ENCODE measurements at places on chromosomes 6 and 20.

GRCh38 chr6:17966451-17966850 lies 21.0 kb downstream of the KIF13A start:
- no peak for DNase-seq

- DNase-seq: no peak
Measured at GRCh38 chr6:89081129-89081422, 525 bp downstream of the PNRC1 start.

DNA sequence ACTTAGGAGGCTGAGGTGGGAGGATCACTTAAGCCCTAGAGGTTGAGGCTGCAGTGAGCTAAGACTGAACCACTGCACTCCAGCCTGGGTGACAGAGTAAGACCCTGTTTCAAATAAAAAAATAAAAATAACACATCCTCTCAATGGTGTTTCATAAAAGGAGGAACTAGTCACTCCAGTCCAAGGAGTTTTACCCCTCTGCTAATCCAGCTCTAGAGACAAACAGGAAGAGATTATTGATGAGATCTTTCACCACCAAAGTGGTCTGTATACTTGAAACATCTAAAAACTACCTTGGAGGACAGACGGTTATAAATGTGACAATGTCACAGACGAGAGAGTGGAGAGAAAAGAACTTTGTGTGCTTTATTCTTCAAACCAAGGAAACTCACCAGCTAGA lies 58.2 kb downstream of the PIGU start:
- DNase-seq: no peak

- no peak for DNase-seq
Measured at GRCh38 chr6:169618526-169619490, 83.0 kb downstream of the WDR27 start.

DNA sequence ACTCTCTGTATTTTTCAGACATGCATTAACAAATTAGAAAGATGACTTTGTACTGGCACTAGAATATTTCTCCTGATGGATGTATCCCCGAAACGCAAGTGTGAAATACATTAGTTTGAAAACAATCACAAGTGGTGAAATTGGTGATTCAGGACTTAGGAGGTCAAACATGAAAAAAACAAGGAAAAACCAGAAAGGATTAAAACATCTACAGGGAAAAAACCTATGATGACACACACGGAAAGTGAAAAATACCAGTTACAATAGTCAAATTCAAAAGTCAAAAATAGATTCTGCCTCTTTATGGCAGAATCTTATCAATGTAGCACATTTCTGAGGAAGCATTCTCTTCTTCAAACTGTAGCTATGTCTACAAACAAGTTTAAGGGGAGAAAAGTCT lies 129.0 kb upstream of the SGK1 start:
- no peak for DNase-seq

- no peak for DNase-seq
Measured at GRCh38 chr6:28738396-28738765, 185.4 kb downstream of the TRIM27 start.

- DNase-seq: no peak
Measured at GRCh38 chr6:49933526-49933925, 30.4 kb downstream of the DEFB114 start.

DNA sequence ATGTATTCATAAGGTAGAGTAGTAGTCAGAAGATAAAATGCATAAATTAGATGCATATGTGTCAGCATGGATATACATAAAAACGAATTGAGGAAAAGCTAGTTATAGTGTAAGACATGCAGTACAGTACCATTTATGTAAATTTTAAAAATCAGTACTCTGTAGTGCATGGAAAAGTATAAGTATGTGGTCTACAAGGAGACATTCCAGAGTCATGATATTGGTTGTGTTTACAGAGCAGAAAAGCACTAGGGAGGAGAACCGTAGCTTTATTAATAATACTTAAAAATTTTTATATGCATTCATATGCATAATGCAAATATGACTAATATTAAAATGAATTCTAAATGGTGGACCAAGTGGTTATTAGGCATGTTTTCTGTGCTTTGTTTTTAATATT lies 220.0 kb downstream of the ZFAND3 start:
- no peak for DNase-seq

Measured in effector memory CD4-positive, alpha-beta T cell (primary cell).